ENCODE measurements at places on chromosomes 6 and 20.

- no peak for DNase-seq
Observed at GRCh38 chr6:36625158-36625919, 31.2 kb downstream of the SRSF3 start.

DNA sequence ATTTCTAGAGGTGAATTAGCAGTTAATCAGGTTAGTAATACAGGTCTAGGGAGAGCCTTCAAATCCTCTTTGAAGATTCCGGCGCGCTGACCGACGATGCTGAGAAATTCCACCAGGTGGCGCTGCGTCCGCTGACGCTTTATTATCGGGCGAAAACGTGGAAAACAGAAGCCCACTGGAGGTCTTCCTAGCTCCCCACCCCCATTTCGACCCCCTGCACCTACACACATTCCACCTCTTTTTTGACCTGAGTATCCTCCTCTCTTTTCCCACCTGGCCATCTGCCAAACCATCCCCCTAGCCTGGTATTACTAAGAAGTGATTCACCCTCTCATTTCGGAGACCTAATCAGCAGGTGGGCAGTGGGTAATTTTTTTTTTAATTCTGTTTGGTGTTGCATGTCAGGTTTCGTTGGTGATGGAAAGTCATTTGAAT lies 65.4 kb upstream of the RIN2 start:
- DNase-seq, result peak; percentile 61

DNA sequence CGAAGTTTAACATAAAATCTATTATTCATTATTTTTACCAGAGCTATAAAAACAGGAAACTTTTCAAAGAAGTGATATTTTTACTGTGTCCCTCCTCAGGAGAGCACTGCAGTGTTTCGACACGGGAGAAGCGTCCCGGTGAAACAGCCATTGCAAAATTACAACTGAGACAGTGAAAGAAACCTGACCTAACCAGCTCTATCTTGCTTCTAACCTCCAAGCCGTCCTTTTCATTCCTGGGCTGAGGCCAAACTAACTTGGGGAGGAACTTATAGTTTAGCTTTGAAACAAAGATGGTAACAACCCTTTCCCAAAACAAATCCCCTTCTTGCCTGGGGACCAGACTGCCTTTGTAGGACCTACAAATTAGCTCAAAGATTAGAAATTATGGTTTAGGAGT lies 79.2 kb downstream of the WDR27 start:
- no peak for DNase-seq

DNA sequence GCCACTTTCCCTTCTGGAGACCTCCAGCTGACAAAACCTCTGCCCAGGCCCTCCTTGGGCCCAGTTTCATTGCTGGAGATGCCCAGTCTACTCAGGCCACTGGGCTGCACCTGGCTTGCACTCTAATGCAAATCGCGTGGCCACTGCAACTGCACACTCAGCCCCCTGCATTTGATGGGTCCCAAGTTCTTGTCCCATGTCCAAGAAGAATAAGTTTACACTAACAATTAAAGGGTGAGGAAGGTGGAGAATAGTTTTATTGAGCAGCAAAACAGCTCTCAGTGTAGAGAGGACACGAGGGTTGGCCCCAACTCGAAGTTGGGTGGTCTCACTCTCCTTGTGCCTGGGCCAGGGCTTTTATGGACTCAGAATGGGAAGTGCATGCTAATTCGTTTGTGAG lies 31.9 kb upstream of the THEMIS start:
- DNase-seq, result no peak

- no peak for DNase-seq
Observed at GRCh38 chr6:35062676-35063574, 78.2 kb downstream of the TCP11 start.

- no peak for DNase-seq
Observed at GRCh38 chr6:570825-571224, 86.1 kb downstream of the HUS1B start.

DNA sequence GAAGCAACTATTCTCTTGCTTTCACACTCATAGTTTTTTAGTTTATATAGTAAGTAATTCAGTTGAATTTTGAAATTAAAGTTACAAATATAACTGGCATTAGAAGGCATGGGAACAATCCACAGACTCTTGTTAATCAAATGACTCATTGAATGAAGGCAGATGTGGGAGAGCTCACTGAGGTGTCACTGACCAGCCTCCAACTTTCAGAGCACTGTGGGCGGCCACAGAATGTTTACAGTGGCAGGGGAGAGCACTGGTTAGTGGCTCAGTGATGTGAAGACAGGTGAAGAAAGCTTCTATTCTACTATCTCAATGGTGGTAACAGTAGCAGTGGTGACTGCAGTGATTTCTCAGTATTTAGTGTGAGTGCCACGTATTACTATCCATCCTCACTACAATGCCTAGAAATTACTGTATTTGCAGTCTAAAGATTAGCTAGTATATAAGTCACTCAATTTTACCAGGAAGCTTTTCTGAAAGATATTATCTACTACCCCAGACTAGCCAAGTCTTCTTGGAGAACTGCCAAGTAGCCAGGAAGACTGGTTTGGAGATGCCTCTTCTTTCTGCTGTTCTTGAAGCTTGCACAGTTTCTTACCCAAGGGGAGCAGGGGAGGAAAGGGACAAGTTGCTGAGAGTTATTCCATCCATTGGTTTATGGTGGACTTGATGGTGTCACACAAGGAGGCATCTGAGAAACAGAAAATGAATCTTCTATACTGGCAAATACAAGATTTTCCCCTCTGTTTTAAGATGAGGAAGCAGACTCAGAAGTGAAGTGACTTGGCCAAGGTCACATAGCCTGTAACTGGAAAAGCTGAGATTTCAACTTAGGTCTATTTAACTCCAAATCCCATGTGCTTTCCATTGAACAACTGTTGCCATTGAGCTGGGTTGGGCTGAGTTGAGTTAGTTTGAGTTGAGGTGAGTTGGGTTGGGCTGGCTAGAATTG lies 231.2 kb downstream of the ANKRD60 start:
- peak; percentile 21 for DNase-seq

GRCh38 chr6:46262928-46263706 lies 92.3 kb upstream of the ENPP5 start:
- no peak for DNase-seq

- DNase-seq, result peak; percentile 23
Observed at GRCh38 chr20:18019068-18019467, 38.6 kb downstream of the OVOL2 start.

DNA sequence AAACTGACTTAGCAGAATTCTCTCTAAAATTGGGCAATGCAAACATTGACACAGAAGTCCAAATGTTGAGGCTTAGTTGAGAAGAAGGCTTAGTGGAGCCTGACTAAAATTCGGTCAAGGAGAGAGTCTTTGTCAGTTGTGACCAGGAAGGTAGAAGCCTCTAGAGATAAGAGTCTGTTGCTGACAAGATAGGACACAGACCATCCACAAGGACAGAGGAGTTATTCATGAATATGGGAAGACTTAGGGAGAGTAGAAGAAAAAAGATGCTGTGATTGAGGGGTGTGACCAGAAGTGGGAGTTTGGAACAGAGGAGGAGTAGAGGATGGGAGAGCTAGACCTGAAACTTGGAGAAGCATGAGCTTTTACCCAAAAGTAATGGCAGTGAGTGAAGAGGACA lies 7.2 kb upstream of the FAXC start:
- DNase-seq, result no peak

- DNase-seq, result no peak
Observed at GRCh38 chr6:53455678-53456077, 89.2 kb downstream of the GCLC start.

GRCh38 chr20:9344083-9344920 lies 170.1 kb upstream of the LAMP5 start:
- DNase-seq, result no peak

- DNase-seq, result peak; percentile 54
Observed at GRCh38 chr6:14876778-14877613, 368.9 kb upstream of the JARID2 start.

GRCh38 chr20:8423482-8423881 lies 291.4 kb downstream of the PLCB1 start:
- DNase-seq, result no peak

DNA sequence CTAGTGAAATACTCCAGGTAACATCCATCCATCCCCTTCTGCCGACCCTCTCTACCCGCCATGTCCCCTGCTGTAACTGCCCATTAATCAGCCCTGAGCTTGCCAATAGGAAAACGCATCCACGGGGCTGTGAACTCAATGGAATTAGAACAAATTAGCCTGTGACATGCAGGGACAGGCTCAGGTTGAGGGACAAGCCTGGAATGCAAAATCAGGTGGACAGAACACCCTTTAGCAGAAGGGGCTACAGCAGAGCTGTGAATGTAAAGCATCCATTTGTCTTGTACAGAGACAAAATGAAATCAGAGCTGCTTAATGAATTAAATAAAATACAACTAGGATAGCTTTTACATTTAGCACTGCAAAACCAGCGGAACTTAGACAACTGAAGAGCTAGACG lies 187.3 kb upstream of the SASH1 start:
- no peak for DNase-seq

DNA sequence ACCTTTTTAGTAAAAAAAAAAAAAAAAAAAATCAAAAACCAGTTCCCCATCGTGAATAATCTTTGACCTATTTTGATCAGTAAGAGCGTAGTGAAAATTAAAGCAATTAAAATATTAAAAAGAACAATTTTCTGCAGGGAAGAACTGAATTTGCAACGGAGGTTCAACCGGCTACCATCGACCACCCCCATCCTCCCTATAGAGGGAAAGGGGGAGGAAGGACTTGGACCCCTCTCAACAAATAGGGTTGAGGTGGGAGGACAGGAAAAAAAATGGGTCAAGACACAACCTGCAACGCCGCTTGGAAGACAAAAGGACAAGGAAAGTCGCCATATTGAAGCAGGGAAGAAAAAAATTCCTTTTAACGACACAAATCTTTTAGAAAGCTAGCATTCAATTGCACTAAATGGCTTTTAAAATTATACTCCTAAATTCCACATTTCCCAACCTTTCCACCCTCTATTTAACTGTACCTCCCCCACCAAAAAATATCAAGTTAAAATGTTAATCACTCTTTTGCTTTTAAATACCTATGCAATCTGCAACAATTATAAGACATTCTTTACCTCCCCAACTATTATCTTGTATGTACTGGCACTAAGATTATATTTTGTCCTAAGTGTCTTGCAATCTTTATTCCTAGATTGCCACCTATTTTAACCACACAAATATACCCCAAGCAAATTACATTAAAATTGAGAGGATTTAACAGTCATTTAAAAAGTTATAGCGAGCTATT lies 1.7 kb downstream of the PPP1R10 start:
- peak; percentile 44 for DNase-seq

DNA sequence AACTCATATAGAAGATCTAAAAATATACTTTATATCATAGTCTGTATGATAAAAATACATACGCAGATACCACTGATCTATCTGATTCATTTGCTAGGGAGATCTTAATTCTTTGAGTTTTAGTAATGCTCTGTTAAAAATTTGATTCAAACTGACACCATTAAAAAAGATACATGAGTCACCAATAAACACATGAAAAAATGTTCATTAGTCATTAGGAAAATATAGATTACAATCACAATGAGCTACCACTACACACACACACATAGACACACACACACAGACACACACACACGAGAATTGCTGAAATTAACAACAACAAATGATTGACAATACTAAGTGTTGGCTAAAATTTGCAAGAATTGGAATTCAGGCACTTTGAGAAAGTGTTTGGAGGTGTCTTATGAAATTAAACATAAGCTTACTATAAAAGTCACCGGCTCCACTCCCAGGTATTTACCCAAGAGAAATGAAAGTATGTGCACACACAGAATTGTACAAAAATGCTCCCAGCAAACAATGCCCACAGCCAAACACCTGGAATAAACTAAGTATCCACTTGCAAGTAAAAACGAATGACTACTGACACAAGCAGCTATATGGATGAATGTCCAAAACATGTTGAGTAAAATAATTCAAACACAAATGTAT lies 117.7 kb upstream of the GGTLC1 start:
- no peak for DNase-seq

- no peak for DNase-seq
Observed at GRCh38 chr20:11217326-11218172, 543.8 kb upstream of the JAG1 start.

GRCh38 chr6:21636876-21637275 lies 43.3 kb downstream of the SOX4 start:
- DNase-seq, result no peak

- DNase-seq, result no peak
Observed at GRCh38 chr20:23165964-23166363, 79.8 kb upstream of the CD93 start.

GRCh38 chr20:49872056-49872455 lies 43.3 kb downstream of the SPATA2 start:
- no peak for DNase-seq

- no peak for DNase-seq
Observed at GRCh38 chr20:8534368-8535160, 402.5 kb downstream of the PLCB1 start.

DNA sequence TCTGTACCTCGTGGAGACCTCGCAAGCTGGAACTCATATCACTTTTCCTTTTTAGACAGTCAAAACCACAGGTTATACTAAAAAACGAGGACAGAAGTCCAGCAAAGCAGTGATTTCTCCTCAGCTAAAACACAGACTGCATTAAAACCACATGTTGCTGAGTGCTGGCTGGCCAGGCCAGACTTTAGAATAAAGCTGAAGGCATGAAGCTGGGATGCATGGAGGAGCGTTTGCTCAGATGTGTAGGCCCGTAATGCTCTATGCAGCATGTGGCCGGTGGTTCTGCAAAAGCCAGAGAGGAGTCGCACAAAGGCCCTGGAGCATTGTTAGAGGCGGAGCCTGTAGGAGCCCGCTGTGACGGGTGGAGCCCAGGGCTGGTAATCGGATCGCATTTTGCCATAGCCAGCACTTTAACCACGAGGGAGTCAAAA lies 83.6 kb downstream of the SMOC2 start:
- DNase-seq, result no peak

- DNase-seq, result no peak
Observed at GRCh38 chr6:87698547-87699006, 3.5 kb downstream of the AKIRIN2 start.

GRCh38 chr6:118712969-118713368 lies 61.6 kb upstream of the CEP85L start:
- DNase-seq, result no peak

DNA sequence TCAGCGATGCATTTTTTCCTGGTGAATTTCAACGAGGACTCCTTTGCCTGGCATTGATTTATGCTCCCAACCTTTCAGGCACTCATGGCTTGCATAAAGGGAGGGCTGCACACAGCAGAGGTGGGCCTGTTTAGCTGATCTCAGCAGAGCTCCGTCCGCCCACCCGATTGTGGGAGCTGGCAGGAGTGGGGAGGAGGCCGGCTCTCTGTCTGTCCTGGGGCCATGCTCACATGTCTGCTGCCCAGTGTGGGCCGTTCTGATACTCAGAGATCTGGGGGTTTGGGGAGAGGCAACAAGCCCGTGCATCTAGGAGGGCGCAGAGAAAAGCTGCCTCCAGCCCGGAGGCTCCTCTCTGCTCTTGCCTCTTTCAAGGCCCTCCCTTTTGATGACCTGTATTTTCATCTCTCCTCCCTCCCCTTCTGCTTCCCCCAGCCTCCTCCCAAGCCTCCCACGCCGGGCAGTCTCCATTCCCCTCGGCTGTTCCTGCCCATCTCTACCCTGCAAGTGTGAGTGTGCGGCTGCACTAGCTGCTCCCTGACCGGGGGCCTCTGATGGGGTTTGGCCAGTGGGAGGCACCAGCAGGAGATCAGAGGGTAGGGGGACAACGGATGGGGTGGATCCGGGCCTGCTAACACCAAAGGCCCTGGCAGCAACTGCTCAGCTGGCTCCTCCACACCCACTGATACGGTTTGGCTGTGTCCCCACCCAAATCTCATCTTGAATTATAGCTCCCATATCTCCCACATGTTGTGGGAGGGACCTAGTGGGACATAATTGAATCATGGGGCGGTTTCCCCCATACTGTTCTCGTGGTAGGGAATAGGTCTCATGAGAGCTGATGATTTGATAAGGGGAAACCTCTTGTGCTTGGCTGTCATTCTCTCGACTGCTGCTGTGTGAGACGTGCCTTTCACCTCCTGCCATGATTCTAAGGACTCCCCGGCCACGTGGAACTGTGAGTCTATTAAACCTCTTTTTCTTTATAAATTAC lies 39.6 kb upstream of the MLN start:
- DNase-seq, result no peak
